Activated effector memory CD4-positive, alpha-beta T cell treated with Interleukin-2 at 50 U/mL for 16 hours (primary cell): ENCODE measurements at places on chromosomes 7 and 10.

- DNase-seq: no peak
Measured at GRCh38 chr7:38374507-38374906, 101.1 kb upstream of the TARP start.

GRCh38 chr7:40205992-40206391, 71.2 kb downstream of the SUGCT start:
- DNase-seq: no peak

- DNase-seq: no peak
Measured at GRCh38 chr7:128217030-128217805, 23.9 kb upstream of the LEP start.

DNA sequence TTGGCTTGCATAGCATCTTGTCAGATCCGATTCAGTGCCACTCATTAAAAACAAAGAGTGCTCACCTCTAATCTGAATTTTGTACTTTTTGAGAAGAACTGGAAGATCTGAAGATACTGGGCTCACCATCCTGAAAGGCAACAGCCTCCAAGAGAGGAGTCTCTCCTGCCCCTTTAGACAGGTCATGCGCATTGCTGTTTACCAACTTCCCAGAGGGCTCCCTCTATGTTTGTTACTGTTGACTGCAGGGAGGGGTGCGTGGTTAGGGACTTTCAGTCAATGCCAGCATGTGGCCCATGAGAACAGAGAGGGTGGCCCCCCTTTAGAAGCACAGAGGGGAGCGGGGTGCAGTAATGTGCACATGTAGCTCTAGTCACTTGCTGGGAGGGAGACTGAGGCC, 33.2 kb upstream of the CABCOCO1 start:
- no peak for DNase-seq

GRCh38 chr10:129869596-129870473, 94.2 kb downstream of the EBF3 start:
- DNase-seq: no peak

- no peak for DNase-seq
Measured at GRCh38 chr7:149811221-149811620, 27.0 kb upstream of the ZNF862 start.

DNA sequence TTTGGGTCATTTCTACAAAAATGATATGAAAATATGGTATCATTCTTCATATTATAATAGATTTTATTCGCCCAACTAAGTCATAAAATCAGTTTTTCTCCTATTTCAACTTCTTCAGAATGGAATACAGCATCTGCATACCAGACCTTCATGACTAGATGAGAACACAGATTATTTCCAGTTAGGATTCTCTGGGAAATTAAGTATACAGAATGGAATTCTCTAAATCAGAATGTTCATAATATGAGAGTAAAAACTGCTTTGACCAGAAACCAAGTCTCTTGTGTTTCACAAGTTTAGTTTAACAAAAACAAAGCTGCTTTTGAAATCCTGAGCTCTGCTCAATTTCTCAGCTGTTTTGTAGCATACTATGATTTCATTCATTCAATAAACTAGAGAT, 160.3 kb upstream of the SEMA3A start:
- no peak for DNase-seq

- DNase-seq: no peak
Measured at GRCh38 chr7:157466867-157467261, 130.1 kb downstream of the DNAJB6 start.

- DNase-seq: no peak
Measured at GRCh38 chr10:110074298-110074697, 66.5 kb downstream of the ADD3 start.

DNA sequence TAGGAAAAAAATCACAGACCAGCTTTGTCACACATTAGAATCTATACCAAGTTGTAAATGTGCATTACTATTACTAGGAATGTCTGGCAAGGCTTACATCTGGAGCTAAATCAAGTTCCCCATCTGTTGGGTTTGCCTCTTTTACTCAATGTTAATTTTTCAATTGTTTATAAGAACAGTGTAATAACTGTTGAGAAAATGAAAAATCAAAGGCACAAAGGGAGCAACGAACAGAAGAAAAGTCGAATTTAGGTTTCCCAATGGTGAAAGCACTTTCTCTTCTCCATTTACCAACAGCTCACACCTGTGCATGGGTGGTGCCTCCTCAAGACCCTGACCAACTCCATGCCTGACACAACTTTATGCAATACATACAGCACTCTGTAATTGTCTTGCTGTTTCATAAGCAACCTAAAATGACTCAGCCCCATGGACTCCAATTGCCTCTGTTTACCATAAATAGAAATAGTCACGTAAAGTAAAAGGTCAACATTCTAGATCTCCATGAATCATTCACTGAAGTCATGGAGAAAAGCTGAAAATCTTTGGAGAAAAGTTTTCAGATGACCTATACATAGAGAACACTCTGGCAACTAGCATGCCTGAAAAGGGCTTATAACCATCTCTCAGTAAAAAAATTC, 95.5 kb upstream of the KCNIP2 start:
- no peak for DNase-seq

DNA sequence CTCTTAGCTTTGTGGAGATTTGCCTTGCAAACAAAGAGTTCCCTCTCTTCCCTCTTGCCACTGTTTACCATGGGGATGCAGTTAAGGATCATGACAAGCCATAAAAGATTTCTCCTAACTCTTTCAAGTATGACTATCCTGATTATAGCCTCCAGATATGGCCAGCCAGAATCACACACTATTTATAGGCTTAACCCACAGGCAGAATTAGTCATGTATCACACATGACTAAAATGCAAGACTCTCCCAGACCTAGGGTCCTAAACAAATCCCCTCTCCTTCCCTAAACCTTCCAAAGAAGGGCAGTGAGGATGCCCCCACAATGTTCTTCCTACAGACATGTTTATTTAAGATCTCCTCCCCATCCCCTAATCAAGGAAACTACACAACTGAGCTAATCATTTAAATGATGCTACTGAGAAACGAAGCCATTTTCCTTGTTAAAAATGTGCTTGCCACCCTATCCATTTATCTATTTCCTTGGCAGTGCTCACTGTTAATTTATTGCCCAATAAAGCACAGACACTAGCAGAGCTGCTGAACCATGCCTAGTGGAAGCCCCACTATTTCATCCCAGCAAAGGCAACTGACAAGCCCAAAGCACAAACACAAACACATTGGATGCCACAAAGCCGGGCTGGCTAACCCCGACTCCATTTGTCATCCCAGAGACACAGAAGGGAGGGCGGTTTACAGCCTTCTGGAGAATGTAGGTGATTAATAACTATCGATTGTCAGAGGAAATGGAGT, 363.4 kb downstream of the KCNMA1 start:
- DNase-seq: no peak

DNA sequence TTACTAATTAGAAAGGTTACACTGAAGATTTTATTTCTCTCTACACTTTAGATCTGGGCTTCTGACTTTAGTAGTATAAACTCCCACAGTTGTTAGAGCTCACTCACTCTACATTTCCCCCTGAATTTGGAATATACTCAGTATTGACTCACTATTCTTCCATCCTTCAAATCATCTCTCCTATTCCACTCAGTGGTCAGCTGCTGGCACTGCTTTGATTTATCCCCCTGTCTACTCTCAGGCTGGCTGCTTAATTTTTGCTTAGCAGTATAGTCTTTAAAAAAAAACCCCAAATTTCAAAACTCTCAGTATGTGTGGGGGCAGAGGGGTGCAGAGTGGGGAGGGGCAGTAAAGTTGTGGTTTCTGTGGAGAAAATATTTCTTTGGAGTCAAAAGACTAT, 68.9 kb downstream of the CDK6 start:
- DNase-seq: no peak

GRCh38 chr10:43945908-43946307, 297.2 kb upstream of the ZNF32 start:
- no peak for DNase-seq

- no peak for DNase-seq
Measured at GRCh38 chr7:105876964-105877601, 684 bp upstream of the ATXN7L1 start.

- DNase-seq: no peak
Measured at GRCh38 chr10:102394801-102395399, 605 bp upstream of the NFKB2 start.

DNA sequence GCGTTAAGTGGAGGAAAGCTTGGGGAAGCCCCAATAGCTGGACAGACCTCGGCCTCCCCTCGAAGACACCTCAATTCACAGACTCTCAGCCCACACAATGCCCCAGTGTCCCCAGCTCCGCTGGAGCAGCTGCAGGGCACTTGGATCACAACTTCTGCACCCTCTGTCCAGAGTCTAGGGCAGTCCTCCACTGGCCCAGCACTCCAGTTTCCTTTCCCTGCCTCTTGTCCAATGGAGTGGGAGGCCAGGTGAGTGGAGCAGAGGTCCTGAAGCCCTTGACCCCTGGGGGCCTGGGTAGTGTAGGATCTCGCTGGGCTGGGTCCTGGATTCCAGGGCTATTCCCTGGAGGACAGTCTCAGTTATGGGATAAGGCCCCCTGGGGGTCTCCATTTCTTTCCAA, 11.9 kb downstream of the SFRP5 start:
- DNase-seq: no peak

- no peak for DNase-seq
Measured at GRCh38 chr10:6153845-6154244, 48.9 kb upstream of the PFKFB3 start.

GRCh38 chr7:28980451-28981160, 22.5 kb upstream of the TRIL start:
- DNase-seq: no peak

DNA sequence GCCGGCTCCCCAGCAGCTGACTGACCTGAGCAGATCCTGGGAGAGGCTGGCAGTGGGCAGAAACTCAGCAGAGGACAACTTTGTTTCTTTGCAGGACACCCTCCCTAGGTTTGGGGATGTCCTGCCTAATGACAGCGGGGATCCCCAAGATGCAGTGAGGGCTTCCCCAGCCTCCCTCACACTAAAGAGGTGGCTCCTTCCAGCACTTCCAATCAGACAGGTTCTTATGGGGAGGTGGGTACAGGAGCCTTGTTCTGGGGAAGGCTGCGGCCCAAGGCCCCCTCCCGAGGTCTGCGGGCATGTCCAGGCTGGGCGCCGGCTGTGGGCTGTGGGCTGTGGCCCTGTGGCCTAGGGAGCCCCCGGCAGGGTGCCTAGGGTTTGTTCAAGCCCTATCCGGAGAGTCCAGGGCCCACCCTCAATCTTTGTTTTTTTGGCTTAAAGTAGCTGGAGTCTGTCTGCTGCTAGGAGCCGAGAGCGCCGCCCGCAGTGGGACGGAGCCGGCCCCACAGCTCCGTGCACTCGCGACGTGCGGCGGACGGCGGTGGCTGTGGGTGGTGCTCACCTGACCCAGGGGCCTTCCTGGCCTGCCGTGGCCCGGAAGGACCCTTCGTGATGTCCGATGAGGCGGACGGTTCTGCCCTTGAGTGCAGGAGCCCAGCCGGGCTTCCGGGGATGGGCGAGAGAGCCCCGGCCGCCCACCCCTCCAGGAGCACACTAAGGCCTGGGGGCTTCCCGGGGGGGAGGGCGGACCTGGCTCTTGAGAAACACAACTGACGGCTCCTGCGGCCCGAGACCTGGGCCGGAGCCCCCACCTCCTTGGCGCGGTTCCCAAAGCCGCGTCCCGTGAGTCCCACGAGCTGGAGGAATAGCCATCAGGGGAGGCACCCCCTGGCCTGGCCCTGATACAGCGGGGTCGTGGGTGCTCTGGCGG, 57.2 kb downstream of the PDGFA start:
- no peak for DNase-seq

- DNase-seq: no peak
Measured at GRCh38 chr7:82017334-82017943, 247.6 kb upstream of the HGF start.

DNA sequence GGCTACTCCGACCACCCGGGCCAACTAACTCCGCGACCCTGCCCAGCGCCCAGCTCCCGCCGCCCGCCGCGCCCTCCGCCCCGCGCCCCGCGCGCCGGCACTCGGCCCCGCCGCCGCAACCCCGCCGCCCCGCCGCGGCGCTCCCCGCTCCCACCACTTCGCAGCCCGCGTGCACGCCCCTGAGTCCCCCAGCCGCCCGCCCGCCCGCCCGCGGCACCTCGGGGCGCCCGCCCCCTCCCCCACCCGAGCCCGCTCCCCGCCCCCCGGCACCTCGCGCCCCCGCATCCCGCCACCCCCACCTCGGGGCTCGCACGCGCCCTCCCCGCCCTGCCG, 598 bp downstream of the JAZF1 start:
- no peak for DNase-seq

GRCh38 chr10:76022366-76022765, 590.9 kb downstream of the LRMDA start:
- DNase-seq: no peak

- no peak for DNase-seq
Measured at GRCh38 chr10:24731942-24732341, 8.3 kb upstream of the ARHGAP21 start.

GRCh38 chr7:143434660-143435059, 8.6 kb upstream of the TAS2R60 start:
- DNase-seq: no peak

DNA sequence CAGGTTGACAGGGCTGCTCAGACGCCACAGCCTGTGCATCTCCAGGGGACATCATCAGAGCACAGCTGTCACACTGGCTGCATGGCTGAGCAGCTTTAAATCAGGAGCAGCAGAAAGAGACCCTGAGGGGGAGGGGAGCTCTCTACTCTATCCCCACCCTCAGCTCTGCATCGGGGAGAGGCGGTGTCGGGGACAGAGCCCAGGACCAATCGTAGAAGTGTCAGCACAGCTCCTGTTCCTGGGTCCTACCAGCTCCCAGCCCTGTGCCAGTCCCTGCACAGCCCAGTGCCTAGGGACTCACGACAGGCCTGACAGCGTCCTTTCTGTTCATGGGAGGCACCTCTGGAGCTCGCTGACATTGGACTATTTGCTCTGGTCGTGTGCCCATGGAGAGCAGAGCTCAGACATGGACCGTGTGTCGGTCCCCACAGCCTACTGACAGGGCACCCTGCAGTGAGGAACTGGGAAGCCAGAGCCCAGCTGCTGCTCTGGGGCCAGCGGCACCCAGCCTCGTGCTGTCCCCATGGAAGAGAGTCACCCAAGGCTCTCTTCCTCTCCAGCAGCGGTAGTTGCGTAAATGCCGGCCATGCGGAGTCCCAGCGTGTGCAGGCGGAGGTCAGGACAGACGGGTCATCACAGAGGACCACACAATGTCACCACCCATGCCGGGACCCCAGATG, 20.4 kb upstream of the ANTXRL start:
- no peak for DNase-seq

DNA sequence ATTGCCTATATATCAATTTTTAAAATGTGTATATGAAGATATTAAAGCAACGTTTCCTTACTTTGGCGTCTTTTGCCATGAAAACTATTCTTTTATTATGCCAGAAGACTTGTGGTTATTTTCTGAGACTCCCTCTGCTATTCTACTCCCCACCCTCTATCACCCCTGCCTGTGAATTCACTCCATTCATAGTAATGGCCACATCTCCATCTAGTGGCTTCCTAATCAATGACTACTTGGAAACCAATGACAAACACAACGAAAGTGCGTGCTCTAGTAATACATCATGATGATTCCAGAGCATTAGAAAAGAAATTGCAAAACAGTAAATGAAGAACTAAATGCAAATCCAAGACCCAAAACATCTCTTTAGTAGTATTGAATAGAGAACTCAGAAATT, 186.7 kb upstream of the HGF start:
- no peak for DNase-seq

DNA sequence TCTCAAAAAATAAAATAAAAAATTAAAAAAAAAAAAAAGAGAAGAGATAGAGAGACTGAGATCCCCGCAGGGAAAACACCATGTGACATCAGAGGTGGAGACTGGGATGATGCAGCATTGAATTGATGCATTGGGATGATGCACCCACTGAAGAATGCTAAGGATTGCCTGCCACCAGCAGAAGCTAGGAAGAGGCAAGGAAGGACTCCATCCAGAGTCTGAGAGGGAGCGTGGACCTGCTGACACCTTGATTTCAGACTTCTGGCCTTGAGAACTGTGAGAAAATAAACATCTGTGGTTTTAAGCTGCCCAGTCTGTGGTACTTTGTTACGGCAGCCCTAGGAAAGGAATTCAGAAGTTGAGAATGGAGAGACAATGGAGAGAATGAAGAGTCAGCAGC, 89.8 kb upstream of the PRPS1L1 start:
- no peak for DNase-seq
